ENCODE measurements at places on chromosomes 16 and 17. TPM values are rescaled to one million over a fixed set of nuclear protein-coding genes. Genes with fewer than 3 reads are reported as not detected.

Gene TCF25
- 233 TPM for total RNA-seq

Gene MPP2
- 4.3 TPM for total RNA-seq

Gene FBXL16
- total RNA-seq: 0.17 TPM

Gene ABCA3
- 2.3 TPM for total RNA-seq

Gene PLXDC1
- total RNA-seq: 11.8 TPM

Gene CALB2
- total RNA-seq: 0.33 TPM

Gene EFCAB5
- total RNA-seq: 0.58 TPM

Gene KRTAP4-9
- not detected for total RNA-seq

Gene ITGB4
- total RNA-seq: 0.50 TPM

Gene AARSD1
- total RNA-seq: 28.1 TPM

Gene SPHK1
- 19.2 TPM for total RNA-seq

Gene ANKRD40CL
- total RNA-seq: not detected

Gene KRT32
- total RNA-seq: not detected

Gene GPR179
- total RNA-seq: 0.17 TPM

Gene SPATA32
- total RNA-seq: not detected

Gene OR4D1
- total RNA-seq: under 0.01 TPM

Gene C17orf75
- 12.6 TPM for total RNA-seq

Gene CTF1
- 6.1 TPM for total RNA-seq

Gene C17orf107
- 1.9 TPM for total RNA-seq

Gene IRX6
- total RNA-seq: not detected

Gene SLC12A3
- not detected for total RNA-seq

Gene GPRC5B
- total RNA-seq: 4.4 TPM

Gene TAT
- not detected for total RNA-seq

Gene TELO2
- total RNA-seq: 23.3 TPM

Gene CCR7
- total RNA-seq: not detected

Gene ASGR2
- total RNA-seq: not detected

Gene NDRG4
- 18.2 TPM for total RNA-seq

Gene HOXB2
- 8.7 TPM for total RNA-seq

Gene RAPGEFL1
- total RNA-seq: 2.5 TPM

Gene ARL5C
- not detected for total RNA-seq

Gene KRT12
- not detected for total RNA-seq

Gene KRTAP4-6
- total RNA-seq: not detected

Gene SDR42E1
- total RNA-seq: 0.15 TPM

Gene OR1E1
- total RNA-seq: not detected

Gene P2RX5
- total RNA-seq: 4.1 TPM

Gene ITGA2B
- total RNA-seq: 0.15 TPM

Gene BCAS3
- 30.8 TPM for total RNA-seq

Gene IGSF6
- not detected for total RNA-seq

Gene NHERF1
- 10.6 TPM for total RNA-seq

Gene TMEM238L
- not detected for total RNA-seq

Gene AHSP
- not detected for total RNA-seq

Gene PIRT
- not detected for total RNA-seq

Gene ZNF205
- total RNA-seq: 25.1 TPM

Gene SHISA6
- total RNA-seq: not detected

Gene MLKL
- 6.9 TPM for total RNA-seq

Gene FN3KRP
- 27.8 TPM for total RNA-seq

Gene CCDC92B
- total RNA-seq: not detected

Gene B4GALNT2
- total RNA-seq: not detected

Measured in smooth muscle cell of trachea (primary cell).